Stimulated activated CD8-positive, alpha-beta memory T cell treated with anti-CD3 and anti-CD28 coated beads, Interleukin-7, amount 100 ng/mL, for 1 hour (primary cell): ENCODE measurements at places on chromosomes 3 and 15.

GRCh38 chr3:8525893-8526292 is 24.3 kb downstream of the LMCD1 start:
- DNase-seq = no peak

GRCh38 chr15:95290176-95290974 is 1040.1 kb upstream of the NR2F2 start:
- no peak for DNase-seq

- no peak for DNase-seq
Observed at GRCh38 chr3:126867190-126867862, 115.6 kb upstream of the PLXNA1 start.

- no peak for DNase-seq
Observed at GRCh38 chr15:90348456-90348855, 3.6 kb upstream of the ZNF774 start.

GRCh38 chr15:72967811-72968530 is 84.3 kb upstream of the NEO1 start:
- no peak for DNase-seq

- DNase-seq = no peak
Observed at GRCh38 chr3:81352867-81353266, 408.6 kb downstream of the GBE1 start.

- DNase-seq = no peak
Observed at GRCh38 chr3:43448098-43448497, 161.8 kb downstream of the SNRK start.

- DNase-seq = no peak
Observed at GRCh38 chr3:167163580-167163979, 216.5 kb downstream of the ZBBX start.

- no peak for DNase-seq
Observed at GRCh38 chr15:33517944-33518343, 207.2 kb downstream of the RYR3 start.

- no peak for DNase-seq
Observed at GRCh38 chr15:63349156-63349555, 32.5 kb downstream of the CA12 start.

DNA sequence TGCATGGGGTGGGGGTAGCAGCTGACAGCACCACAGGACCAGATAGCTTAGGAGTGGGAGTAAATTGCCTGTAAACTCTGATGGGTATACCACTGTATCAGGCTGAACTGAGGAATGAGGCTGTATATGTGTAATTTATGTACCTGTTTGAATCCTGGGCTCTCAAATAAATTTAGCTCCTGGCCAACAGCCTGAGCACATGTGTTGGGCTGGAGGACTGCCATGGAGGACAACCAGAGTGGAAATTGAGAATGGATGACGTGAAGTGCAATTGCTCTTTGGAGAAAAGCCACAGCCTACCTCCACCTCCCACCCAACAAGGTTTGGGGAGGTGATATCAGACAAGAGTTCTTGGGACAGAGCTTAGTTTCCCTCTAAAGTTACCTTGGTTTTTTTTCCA is 328.6 kb upstream of the PROK2 start:
- no peak for DNase-seq

DNA sequence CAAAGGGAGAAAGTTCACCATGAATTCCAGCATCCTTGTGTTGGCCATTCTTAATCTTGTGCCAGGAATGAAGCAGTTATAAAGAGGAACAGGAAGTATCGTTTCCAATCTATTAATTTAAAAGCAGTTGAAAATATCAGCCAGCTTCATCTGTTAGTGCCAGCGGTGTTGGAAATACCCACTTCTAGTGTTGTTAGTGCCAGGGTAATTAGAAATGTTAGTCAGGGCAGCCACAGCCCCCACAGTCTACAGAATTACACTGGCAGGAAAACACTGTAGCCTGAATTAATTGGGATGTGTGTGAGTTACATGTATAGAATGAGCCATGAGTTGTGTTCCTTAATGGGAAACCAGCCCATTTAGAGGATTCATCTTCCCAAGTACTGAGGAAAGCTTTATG is 127.8 kb downstream of the GHSR start:
- no peak for DNase-seq

- no peak for DNase-seq
Observed at GRCh38 chr3:11570789-11571495, 72.8 kb downstream of the VGLL4 start.

DNA sequence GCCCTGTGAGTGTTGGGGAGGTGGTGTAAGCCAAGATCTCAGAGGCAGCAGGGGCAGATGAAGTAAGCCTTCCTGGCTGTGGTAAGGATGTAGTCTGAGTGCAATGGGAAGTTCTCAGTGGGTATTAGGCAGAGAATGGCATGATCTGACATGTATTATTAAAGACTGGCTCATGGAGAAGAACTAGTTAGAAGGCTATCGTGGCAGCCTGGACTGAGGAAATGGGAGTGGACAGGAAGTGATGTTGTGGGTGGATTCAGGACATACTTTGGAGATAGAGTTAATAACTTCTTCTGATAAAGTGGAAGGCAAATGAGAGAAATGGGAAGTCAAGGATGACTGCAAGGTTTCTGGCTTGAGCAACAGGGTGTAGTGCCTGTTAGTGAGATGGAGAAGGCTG is 250.9 kb upstream of the CFAP20DC start:
- no peak for DNase-seq

GRCh38 chr15:64634027-64634426 is 141.4 kb downstream of the RBPMS2 start:
- DNase-seq = no peak

DNA sequence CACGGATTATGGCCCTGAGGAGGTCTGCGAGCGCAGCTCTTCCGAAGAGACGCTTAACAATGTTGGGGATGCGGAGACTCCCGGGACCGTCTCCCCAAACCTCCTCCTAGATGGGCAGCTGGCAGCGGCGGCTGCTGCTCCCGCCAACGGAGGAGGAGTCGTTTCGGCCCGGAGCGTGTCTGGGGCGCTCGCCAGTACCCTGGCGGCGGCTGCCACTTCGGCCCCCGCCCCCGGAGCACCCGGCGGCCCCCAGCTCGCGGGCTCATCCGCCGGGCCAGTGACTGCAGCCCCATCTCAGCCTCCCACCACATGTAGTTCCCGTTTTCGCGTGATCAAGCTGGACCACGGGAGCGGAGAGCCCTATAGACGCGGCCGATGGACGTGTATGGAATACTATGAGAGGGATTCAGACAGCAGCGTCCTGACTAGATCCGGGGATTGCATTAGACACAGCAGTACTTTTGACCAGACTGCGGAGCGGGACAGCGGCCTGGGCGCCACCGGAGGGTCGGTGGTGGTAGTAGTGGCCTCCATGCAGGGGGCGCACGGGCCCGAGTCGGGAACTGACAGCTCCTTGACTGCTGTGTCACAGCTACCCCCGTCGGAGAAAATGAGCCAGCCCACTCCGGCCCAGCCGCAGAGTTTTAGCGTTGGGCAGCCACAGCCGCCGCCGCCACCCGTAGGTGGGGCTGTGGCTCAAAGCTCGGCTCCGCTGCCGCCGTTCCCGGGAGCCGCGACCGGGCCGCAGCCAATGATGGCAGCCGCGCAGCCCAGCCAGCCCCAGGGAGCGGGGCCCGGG is 1.6 kb downstream of the TSC22D2 start:
- peak; percentile 50 for DNase-seq

- DNase-seq = no peak
Observed at GRCh38 chr3:79111375-79112052, 656.3 kb downstream of the ROBO1 start.

DNA sequence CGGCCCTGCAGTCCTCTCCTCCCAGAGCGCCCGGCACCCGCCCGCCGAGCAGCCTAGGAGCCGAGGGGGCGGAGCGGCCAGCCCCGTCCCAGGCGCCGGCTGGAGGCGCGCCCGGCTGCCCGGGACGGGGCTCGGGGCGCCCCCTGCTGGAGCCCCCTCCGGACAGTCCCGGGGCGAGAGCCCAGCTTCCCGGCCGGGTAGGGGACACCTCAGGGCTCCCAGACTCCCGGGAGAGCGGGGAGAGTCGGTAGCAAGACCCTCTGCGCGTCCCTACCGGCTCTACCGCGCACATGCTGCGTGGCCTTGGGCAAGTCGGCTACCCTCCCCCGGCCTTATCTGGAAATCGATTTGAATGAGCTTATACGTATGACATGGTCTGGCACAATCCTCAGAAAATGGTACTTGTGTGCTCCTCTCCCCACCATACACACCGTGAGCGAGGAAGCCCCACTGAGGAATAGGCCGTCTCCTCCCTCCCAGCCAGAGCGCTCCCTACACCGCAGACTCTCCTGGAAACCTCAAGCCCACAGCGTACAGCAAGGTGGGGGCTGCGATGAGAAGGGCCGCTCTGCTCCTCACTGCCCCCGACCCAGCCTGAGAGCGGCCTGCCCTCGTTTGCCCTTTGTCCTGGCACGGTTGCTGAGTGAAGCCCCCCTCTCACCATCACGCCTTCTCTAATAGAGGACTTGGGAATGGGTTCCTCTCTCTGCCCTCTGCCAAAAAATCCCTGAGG is at the start of gene DAPK2:
Gene DAPK2, minus strand, starts transcription at position 65 of the 733 bp plus-strand sequence. CDS start 6,224 bp downstream, outside the sequence.
- DNase-seq = peak; percentile 43
